ENCODE measurements at places on chromosomes 6 and 20.

DNA sequence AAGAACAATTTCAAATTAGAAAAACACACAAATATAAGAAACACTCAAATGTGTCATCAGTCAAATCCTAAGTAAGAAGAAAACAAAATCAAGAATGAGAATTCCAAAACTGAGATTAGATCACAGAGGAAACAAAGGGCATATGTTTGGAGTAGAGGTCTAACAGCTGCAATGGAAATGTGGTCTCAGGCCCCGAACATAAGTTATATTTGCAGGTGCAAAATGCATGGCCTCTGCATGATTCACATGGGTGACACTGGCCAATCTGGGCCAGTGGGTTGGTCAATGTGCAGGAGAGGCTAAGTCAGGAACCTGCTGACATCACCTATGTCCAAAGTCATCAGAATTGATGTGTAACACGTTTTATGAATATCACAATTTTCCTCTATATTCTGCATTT lies 108.5 kb upstream of the MAP7 start:
- DNase-seq: no peak

- DNase-seq: no peak
Observed at GRCh38 chr20:5430670-5431069, 113.9 kb upstream of the PROKR2 start.

- no peak for DNase-seq
Observed at GRCh38 chr6:138618168-138618567, 118.9 kb upstream of the NHSL1 start.

GRCh38 chr6:120990866-120991265 lies 343.4 kb downstream of the TBC1D32 start:
- no peak for DNase-seq

GRCh38 chr6:41181566-41181965 lies 18.6 kb upstream of the TREM2 start:
- DNase-seq: no peak

GRCh38 chr6:104881964-104882668 lies 22.4 kb upstream of the HACE1 start:
- DNase-seq: no peak

GRCh38 chr6:2845880-2846208 lies 4.2 kb upstream of the SERPINB1 start:
- DNase-seq: no peak

DNA sequence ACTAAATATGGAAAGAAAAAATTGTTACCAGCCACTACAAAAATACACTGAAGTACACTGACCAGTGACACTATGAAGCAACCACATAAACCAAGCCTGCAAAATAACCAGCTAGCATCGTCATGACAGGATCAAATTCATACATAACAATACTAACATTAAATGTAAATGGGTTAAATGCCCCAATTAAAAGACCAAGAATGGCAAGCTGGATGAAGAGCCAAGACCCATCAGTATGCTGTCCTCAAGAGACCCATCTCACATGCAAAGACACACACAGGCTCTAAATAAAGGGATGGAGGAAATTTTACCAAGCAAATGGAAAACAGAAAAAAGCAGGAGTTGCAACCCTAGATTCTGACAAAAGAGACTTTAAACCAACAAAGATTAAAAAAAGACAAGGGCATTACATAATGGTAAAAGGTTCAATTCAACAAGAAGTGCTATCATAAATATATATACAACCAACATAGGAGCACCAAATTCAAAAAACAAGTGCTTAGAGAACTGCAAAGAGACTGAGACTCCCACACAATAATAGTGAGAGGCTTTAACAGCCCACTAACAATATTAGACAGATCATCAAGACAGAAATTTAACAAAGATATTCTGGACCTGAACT lies 104.8 kb downstream of the HACE1 start:
- no peak for DNase-seq

GRCh38 chr20:19654921-19655320 lies 103.1 kb upstream of the RIN2 start:
- no peak for DNase-seq

DNA sequence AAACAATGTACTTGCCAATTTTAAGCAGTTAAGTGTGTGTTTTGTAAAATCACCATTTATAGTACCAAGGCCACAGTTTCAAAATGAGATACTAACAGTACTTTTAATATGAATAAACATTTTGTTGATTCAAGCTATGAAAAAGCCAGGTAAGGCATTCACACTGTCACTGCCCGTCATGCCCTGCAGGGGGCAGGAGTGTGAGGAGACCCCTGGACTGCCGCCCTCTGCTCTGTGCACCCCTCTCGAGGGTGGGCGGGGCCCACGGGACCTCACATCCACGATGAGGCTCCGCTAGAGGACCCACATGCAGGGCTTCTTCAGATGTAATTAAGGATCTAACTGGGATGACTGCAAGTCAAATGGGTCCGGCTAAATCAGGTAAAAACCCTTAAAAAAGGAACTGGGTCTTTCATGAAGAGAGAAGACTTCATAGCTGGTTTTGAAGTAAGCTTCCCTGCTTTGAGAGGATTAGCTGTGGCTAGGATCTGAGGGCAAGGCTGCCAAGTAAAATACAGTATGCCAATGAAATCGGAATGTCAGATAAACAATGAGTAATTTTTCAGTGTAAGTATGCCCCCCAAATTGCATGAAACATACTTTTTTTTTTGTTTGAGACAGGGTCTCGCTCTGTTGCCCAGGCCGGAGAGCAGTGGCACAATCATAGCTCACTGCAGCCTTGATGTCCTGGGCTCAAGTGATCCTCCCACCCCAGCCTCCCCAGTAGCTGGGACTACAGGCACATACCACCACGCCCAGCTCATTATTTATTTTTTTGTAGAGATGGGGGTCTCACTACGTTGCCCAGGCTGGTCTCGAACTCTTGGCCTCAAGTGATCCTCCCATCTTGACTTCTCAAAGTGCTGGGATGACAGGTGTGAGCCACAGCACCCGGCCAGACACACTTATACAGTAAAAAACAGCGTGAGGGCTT lies 18.7 kb downstream of the DIDO1 start:
- no peak for DNase-seq

DNA sequence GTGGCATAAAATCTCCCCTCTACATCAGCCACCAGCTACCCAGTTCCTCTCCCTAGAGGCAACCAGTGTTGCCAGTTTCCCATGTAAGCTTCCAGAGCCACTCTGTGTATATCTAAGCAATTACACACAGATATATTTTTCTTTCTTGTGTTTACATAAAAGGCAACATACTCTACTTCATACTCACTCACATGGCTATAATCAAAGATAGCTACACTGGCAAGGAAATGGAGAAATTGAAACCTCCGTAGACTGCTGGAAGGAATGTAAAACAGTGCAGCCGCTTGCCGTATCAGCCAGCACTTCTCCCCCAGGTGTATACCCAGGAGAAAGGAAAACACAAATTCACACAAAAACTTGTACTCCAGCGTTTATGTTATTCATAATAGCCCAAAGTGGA lies 38.5 kb upstream of the NELFCD start:
- DNase-seq: no peak

- DNase-seq: no peak
Observed at GRCh38 chr6:104575536-104575935, 284.2 kb downstream of the HACE1 start.

GRCh38 chr6:16712255-16712930 lies 48.9 kb downstream of the ATXN1 start:
- no peak for DNase-seq

DNA sequence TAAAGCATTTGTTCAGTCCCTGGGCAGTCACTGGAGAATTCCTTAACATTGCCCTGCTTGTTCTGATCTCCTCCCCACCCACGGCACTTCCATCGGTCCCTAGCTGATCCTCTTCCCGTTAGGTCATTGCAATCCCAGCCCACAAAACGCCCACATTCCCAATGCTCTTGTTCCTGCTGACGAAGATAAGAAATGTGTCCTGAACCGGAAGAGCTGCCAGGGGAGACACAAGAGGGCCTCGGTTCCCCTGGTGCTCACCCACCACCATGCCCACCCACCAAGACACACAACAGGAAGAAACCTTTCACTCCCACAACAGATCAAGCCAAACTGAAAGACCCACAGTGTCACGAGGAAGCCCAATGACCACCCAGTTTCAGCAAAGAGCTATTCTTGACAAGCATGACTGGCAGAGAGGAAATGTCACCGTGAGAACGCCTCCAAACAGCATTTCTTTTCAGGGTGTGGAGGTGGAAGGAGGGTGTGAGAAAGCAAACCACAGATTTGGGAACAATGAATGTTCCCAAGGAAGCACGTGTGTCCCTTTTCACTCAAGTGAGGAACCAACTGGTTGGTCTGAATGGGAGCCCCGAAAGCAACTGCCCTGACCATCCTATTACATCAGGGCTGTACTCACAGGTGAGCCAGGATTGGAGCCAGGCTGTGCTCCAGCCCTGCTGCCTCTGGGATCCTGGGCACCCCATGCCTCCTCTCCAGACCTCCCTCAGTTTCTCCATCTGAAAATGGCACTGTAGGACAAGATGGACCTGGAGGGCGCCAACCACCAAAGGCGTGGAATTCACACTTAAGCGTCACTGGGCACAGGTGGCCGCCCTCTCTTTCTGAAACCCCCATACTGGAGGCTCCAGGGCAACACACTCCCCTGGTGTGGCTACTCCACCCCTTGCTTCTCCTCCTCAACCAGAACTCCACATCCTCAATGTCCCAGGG lies 97.5 kb downstream of the ZMYND8 start:
- no peak for DNase-seq

- DNase-seq: no peak
Observed at GRCh38 chr20:38147163-38147562, 17.9 kb downstream of the TGM2 start.

DNA sequence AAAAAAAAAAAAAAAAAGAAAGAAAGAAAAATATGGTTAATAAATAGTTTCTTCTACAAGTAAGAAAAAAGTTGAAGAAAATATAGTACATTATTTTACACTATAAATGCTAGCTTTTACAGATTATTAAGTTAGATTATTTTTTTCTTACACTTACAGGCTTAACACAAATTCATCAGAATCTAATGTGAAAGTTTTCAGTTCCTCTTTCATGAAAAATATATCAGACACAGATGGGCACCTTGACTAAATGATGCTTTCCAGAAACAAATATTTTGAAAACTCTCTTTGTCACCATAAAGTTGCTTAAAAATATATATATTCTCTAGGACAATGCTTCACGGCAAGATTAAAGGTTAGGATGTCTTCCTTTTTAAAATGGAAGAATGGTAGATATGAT lies 321.8 kb upstream of the HSF2 start:
- no peak for DNase-seq

DNA sequence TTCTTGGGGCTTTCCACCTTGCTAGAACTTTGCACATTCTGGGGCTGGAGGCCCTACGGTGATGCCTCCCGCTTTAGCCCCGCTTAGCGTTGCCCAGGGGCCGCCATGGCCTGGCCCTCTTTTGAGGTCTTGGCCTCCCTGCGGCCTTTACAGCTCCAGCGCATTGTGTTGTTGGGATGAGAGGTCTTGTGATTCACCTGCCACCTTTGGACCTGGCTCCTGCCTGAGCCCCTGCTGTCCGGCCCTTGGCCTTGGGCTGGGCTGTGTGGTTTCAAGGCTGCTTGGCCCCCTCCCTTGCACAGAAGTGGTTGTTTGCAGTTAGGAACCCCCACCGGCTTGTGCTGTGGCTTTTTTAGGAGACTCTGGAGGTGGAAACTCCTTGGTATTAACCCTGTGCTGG lies 61.0 kb upstream of the CDH4 start:
- no peak for DNase-seq

- DNase-seq: no peak
Observed at GRCh38 chr6:393391-394221, 2.1 kb downstream of the IRF4 start.

- no peak for DNase-seq
Observed at GRCh38 chr6:158472447-158472846, 87.4 kb upstream of the TMEM181 start.

GRCh38 chr6:20213271-20213798 lies 1.1 kb upstream of the MBOAT1 start:
- DNase-seq: no peak

DNA sequence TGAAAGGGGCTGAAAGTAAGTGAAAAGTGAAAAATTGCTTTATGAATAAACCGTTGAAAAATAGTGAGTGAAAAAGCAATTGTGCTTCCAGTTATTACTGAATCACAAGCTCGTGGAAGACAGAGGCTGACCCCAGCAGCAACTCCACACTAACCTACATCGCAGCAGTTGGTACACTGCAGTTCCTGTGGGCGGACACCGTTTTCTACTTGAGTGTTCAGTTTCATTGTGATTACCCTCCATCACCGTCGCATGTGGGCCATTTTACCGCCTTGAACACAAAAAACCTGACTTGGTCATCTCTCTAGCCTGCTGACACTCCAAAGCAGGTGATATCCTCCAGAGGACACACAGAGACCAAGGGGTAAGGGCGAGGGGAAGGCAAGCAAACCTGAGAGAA lies 28.4 kb downstream of the PRDM1 start:
- DNase-seq: no peak

DNA sequence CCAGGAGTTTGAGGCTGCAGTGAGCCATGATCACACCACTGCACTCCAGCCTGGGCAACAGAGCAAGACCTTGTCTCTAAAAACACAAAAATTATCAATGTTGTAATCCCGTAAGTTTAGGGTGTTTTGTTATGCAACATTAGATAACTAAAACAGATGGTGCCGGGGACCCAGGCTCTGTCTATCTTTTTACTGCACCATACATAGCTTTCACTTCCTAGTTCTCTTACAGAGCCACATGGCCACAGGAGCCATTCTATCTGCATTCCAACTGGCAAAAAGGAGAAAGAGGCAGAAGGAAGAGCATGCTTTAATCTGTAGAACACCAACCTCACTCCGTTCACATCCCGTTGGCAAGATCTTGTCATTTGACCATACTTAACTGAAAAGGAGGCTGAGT lies 5.4 kb upstream of the TCF15 start:
- DNase-seq: no peak

DNA sequence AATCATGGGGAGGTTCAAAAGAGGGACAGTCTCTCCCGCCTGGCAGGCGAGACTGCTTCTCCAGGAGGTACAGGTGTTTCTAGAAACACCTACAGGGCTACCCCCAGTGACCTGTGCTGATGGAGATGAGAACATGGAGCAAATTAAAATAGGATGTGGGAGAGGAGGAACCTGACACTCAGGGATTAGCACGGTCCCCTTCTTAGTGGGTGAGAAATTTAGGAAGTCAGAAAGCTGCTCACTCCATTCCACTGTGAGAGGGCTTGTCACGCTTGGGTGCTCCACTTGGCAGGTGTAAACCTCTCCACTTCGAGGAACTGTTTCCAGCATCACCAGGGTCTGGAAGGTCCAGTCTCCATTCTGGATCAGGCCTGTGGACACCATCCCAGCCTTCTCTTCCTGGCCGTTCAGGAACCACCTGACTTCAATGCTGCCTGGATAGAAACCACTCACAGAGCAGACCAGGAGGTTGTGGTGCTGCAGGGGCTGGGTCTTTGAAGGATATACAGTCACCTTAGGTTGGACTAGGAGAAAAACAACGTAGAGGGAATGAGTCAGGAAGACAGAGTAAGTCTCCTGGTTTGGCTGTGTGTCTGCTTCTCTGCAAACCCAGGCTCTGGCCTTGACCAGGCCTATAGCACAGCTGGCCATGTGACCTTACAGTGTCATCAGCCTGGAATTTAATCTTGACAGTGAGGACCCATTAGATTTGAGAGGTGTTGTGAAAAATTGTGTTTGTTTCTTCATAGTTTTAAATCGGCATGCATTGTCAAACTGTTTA lies 8.1 kb downstream of the HLA-DRB1 start:
- no peak for DNase-seq

GRCh38 chr6:34656378-34657036 lies 40.1 kb downstream of the ILRUN start:
- no peak for DNase-seq

- no peak for DNase-seq
Observed at GRCh38 chr20:50815162-50815989, 20.5 kb downstream of the BCAS4 start.
